ENCODE measurements at places on chromosomes 11 and 22.

GRCh38 chr22:39109361-39109760, 12.3 kb downstream of the APOBEC3H start:
- no peak overlapping the region for H3K27ac ChIP-seq
- peaks cover 2% of the 10 kb centered on the region for H3K4me1 ChIP-seq
- H3K36me3 ChIP-seq = no peaks in the 10 kb centered on the region
- H3K4me3 ChIP-seq = no peak overlapping the region
- H3K27me3 ChIP-seq = no peaks in the 10 kb centered on the region

GRCh38 chr22:20279662-20280134, 11.6 kb upstream of the RTN4R start:
- H3K36me3 ChIP-seq = no peaks in the 10 kb centered on the region
- H3K4me3 ChIP-seq = no peak overlapping the region
- DNase-seq = no peak
- no peaks in the 10 kb centered on the region for H3K4me1 ChIP-seq

- no peak overlapping the region for H3K4me3 ChIP-seq
- no peaks in the 10 kb centered on the region for H3K27me3 ChIP-seq
- H3K36me3 ChIP-seq = peaks cover 10% of the 10 kb centered on the region
- no peaks in the 10 kb centered on the region for H3K4me1 ChIP-seq
- no peak for DNase-seq
- no peak overlapping the region for H3K27ac ChIP-seq
Measured at GRCh38 chr22:29670626-29671025, 49.2 kb upstream of the CABP7 start.

DNA sequence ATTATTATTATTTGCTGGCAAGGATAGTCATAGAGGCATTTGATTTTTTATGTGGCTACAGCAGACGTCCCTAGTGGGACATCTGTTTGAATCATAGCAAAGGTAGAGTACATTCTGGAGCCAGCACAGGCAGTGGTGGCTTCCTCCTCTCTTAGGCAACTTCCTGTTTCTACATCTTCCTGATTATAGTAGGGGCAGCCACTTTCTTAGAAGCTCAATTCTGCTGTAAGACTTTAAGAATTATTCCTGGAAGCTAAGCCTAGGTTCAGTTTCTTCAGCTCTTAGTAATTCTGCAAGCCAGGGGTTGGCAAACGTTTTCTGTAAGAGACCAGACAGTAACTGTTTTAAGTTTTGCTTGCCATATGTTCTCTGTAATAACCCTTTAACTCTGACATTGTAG, 129.3 kb upstream of the TENM4 start:
- H3K36me3 ChIP-seq = no peaks in the 10 kb centered on the region
- H3K4me1 ChIP-seq = no peaks in the 10 kb centered on the region
- peaks cover 2% of the 10 kb centered on the region for H3K27me3 ChIP-seq
- DNase-seq = no peak

- peak; percentile 27 for DNase-seq
- H3K27ac ChIP-seq = no peak overlapping the region
- H3K4me3 ChIP-seq = no peak overlapping the region
- no peaks in the 10 kb centered on the region for H3K27me3 ChIP-seq
- H3K36me3 ChIP-seq = no peaks in the 10 kb centered on the region
- no peaks in the 10 kb centered on the region for H3K4me1 ChIP-seq
Measured at GRCh38 chr11:128336203-128336602, 251.2 kb downstream of the ETS1 start.
